ENCODE measurements at places on chromosomes 7 and 10.

DNA sequence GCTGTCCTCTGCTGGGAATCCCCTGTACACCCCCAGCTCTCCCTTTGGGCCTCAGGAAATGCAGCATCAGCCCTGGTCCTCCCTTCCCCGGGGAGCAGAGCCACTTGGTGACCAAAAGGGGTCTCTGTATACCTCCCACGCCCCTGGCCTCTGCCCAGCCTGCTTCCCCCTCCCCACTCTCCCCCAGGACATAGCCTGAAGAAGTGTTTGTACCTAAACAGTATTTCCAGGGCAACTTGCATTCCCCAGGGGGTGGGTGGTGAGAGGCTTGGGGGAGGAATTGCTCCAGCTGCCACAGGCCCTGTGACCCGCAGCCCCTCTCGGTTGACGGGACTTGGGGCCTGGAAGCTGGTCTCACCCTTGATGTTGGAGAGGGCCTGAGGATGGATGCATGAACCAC is 39.3 kb downstream of the TMEM270 start:
- no peak for DNase-seq

- no peak for DNase-seq
Observed at GRCh38 chr10:72649291-72649690, 23.4 kb upstream of the MICU1 start.

DNA sequence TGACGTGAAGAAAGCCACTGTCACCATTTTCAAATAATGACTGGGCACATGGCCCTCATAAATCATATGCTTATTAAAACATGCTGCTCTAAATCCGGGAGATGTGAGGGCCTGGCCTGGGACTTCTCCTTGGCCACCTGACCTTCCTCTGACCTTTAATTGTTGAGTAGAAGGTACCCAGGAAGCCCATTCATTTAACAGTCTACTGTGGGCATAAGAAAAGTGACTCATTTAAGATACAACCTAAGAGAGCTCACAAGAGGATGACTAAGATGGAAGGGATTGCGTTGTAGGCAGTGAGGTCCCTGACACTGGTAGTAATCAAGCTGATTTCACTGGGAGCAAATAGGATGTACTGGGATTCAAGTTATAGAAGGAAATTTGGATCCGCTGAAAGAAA is 203.4 kb upstream of the GPR26 start:
- no peak for DNase-seq

- no peak for DNase-seq
Observed at GRCh38 chr7:43481902-43482678, 100.8 kb upstream of the STK17A start.

DNA sequence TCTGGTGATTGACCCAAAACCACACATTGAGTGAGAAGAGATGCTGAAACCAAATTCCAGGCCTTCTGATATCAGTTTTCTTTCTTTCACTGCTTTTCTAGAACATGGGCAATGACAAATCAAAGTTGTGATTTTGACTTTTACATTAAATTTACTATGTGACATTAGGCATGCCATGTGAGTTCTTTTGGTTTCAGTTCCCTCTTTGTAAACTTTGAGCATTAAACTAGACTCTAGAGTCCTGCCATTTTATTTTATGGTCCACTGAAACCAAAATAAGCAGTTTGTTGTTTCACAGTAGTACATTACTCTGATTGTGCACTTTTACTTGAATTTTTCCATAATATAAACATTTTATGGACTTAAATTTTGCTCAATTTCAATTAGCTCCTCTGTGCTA is 381.1 kb upstream of the SEMA3D start:
- no peak for DNase-seq

GRCh38 chr10:60006062-60006461 is 99.7 kb upstream of the CCDC6 start:
- no peak for DNase-seq

GRCh38 chr7:119974972-119975371 is 298.0 kb upstream of the KCND2 start:
- DNase-seq = no peak

GRCh38 chr10:47258921-47259320 is 41.1 kb upstream of the GDF10 start:
- no peak for DNase-seq

- DNase-seq = no peak
Observed at GRCh38 chr10:129415215-129416140, 51.6 kb upstream of the MGMT start.

DNA sequence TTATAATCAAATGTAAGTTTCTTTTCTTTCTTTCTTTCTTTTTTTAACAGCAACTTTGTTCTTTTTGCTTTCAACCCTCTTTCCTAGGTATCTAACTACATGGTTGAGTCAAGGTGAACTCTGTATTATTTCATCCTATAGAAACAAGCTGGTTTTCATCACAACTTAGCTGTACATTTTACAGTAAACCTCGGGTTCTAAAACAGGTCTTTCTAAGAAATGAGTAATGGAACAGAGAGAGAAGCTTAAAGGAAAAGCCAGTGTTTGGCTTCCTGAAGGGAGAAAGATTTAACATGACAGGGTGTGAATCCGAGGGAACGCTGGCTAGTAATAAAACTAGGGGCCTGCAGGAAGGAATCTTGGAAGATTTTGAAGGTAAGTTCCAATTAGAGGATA is 143.4 kb upstream of the ITGB1 start:
- DNase-seq = no peak

DNA sequence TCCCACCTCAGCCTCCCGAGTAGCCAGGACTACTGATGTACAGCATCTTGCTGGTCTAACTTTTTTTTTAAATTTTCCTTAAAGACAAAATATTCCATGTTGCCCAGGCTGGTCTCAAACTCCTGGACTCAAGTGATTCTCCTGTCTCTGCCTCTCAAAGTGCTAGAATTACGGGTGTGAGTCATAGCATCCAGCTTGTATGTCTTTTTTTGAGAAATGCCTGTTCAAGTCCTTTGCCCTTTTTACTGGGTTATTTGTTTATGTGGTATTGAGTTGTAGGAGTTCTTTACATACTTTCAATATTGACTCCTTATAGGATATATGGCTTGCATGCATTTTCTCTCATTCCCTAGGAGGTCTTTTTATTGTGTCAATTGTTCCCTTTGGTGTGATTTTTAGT is 486.4 kb downstream of the MAGI2 start:
- no peak for DNase-seq

DNA sequence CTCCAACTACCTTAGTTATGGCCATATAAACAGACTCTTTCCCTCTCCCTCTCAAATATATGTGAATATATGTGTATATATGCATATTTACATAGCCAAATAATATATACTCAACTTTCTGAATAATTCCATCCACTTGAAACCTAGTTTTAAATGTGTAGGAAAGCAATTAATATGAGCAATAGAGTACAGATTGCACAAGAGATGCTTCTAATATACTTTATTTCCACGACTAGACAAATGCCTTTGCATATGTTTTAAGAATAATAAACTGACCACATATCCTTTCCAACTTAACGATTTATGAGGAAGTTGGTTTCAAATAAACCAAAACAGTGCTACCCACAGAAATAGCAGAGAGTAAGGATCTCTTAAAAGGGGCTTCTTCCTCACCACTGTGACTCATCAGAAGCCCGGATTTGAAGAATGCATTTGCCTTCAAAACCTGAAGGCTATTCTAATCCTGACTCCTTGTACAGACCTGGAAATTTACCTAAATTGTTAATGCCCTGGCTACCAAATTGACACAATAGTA is 266.3 kb downstream of the AHR start:
- DNase-seq = peak; percentile 71

- DNase-seq = no peak
Observed at GRCh38 chr7:176381-176780, 16.0 kb upstream of the FAM20C start.

DNA sequence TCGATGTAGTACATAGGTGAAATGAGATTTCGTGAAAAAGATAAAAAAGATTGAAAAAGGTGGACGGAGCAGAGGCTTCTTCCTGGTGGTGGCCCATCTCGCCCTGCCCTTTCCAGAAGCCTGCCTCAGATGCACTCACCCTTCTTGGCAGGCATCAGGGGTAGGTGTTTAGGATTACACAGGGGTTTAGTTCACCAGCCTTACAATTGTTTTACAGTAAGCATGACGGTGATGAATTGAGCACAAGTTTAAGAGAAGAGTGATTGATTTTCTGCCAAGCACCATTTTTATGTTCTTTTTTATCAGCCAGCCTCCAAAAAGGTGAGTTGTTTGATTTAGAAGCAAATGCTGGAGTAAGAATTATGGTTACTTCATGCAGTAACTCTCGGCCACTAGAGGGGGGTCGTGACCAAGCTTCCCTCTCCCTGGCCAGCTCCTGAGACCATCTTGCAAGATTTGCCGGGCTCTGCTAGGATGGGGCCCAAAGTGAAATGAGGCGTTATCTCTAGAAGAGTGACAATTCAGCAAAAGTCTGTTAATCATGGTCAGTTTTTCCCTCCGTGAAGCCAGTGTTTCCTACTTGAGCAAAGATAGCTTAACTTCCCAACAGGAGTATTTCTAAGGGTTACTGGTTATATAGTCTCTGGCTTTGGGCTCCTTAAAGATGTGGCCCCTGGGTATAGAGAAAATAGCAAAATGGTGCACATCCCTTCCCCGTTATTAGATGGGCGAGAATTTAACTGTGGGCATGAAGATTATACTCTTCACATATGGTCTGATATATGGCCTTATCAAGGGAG is 228.8 kb downstream of the BMPER start:
- peak; percentile 50 for DNase-seq

DNA sequence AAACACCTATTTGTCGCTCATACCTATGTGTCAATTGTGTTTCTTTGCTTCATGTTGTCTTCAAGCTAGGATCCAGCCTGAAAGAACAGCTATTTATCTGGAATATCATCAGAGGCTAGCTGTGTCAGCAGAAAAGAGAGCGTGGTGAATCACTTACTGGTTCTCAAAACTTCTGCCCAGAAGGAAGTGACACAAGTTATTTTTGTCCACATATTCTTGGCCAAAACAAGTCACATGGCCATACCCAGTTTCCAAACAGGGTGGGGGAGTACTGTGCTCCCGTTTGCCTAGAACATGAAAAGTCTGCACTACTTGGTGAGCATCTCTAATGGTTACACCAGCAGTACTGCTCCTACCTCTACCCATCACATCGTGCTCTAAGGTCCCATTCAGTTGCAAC is 160.9 kb upstream of the CSTF2T start:
- peak; percentile 10 for DNase-seq

Data from AG09309 (cell line).